ENCODE measurements at places on chromosomes 7 and 10. TPM values are rescaled to one million over a fixed set of nuclear protein-coding genes. Genes with fewer than 3 reads are reported as not detected.

Gene PLAC9
- total RNA-seq = not detected

Gene NRP1
- total RNA-seq = 31.7 TPM

GRCh38 chr7:18040196-18040595, 12.6 kb upstream of the PRPS1L1 start:
- no peak for DNase-seq
- H3K4me1 ChIP-seq = no peaks in the 10 kb centered on the region
- no peak overlapping the region for H3K4me3 ChIP-seq
- H3K27ac ChIP-seq = no peak overlapping the region
- no peaks in the 10 kb centered on the region for H3K27me3 ChIP-seq

DNA sequence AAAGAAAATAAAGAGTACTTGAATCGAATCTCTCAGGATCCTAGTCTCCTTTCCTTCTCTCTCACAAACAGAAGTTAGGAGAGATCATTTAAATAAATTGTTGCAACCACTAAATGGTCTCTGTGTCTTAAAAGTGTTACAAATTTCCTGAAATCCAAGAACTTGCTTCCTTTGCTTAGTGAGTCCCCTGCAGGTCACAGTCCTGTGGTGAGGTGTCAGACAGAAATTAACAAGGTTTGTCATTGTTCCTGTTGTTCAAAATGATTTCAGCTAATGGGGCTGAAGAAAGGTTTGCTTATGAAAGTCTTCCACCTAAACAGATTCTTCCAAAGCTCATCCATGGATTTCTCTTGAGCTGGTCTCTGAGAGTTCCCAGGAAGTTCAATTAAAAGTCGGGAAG, 151.6 kb upstream of the SLC26A5 start:
- H3K4me3 ChIP-seq = no peak overlapping the region
- no peak overlapping the region for H3K27ac ChIP-seq
- no peak for DNase-seq
- no peaks in the 10 kb centered on the region for H3K36me3 ChIP-seq

DNA sequence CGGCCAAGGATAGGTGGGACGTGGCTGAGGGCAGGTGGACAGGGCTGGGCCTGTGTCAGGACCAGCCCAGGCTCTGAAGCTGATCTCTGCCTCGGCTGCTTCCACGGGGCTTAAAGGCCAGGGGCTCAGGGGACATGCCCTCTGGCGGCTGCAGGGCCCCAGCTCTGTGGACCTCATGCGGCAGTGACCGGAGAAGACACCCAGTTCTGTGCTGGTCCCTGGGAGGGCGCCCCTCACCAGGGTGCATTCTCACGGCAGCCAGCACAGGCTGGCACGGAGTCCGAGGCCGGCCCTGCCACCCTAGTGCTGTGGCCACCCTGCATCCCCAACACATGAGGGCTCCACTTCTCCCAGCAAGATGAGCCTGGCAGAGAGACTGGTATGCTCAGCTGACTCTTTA, 30.3 kb downstream of the YKT6 start:
- H3K4me1 ChIP-seq = no peaks in the 10 kb centered on the region
- H3K4me3 ChIP-seq = no peak overlapping the region
- no peaks in the 10 kb centered on the region for H3K27me3 ChIP-seq
- H3K36me3 ChIP-seq = no peaks in the 10 kb centered on the region
